Neural progenitor cell (in vitro differentiated cells): ENCODE measurements at places on chromosomes 1 and 21. TPM values are rescaled to one million over a fixed set of nuclear protein-coding genes. Genes with fewer than 3 reads are reported as not detected.

YBEY gene
- 42.2 and 47.3 TPM in 2 replicates for total RNA-seq

CCDC190 gene
- not detected in 2 replicates for total RNA-seq

SPAG17 gene
- 0.90 and 1.6 TPM in 2 replicates for total RNA-seq

GUCA2A gene
- not detected in 2 replicates for total RNA-seq

FMO3 gene
- not detected in 2 replicates for total RNA-seq

TEX38 gene
- not detected in 2 replicates for total RNA-seq

DNA sequence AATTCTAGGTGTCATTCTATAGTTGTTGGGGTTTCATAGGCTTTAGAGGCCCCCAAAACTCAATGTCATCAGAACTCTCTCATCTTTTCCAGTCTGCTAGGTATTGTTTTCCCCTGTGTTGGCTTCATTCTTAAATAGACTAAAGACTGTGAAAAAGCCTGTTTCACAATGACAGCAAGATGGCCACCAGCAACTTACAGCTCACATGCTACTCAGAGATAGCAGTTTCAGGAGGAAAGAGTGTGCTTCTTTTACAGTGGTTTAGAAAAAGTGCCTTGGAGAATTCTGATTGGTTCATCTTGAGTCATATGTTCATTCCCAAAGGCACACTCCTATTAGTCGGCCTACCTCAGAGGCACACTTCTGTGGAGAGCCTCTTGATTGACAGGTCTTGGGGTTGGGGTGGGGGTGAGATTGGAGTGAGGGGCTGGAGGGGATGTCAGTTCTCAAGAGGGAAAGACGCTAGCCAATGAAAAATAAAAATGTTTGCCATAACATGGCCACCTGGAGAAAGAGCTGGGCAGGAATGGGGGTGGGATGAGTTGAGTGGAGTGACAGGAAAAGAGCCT lies 8.5 kb downstream of the IL23R start:
- no peak for DNase-seq

- DNase-seq: peak; percentile 73
Observed at GRCh38 chr21:45478115-45478801, 64.0 kb downstream of the SLC19A1 start.

DNA sequence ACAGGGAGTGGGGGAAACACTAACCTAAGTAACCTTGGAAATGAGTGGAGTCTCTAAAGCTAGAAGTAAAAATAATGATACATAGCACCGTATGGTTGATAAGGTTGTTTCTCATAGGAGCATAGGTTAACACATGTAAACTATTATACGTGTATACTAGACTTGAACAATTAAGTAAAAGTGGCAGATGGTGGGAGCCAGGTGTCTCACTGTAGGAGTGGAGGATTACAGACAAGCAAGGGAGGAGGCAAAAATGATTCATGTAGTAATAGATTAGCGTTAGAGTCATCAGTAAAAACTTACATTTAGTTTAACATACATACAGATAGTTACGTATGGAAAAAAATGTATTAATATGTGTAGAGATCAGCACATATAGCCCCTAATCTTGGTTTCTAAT lies 138.4 kb upstream of the DSCAM start:
- no peak for DNase-seq

DNA sequence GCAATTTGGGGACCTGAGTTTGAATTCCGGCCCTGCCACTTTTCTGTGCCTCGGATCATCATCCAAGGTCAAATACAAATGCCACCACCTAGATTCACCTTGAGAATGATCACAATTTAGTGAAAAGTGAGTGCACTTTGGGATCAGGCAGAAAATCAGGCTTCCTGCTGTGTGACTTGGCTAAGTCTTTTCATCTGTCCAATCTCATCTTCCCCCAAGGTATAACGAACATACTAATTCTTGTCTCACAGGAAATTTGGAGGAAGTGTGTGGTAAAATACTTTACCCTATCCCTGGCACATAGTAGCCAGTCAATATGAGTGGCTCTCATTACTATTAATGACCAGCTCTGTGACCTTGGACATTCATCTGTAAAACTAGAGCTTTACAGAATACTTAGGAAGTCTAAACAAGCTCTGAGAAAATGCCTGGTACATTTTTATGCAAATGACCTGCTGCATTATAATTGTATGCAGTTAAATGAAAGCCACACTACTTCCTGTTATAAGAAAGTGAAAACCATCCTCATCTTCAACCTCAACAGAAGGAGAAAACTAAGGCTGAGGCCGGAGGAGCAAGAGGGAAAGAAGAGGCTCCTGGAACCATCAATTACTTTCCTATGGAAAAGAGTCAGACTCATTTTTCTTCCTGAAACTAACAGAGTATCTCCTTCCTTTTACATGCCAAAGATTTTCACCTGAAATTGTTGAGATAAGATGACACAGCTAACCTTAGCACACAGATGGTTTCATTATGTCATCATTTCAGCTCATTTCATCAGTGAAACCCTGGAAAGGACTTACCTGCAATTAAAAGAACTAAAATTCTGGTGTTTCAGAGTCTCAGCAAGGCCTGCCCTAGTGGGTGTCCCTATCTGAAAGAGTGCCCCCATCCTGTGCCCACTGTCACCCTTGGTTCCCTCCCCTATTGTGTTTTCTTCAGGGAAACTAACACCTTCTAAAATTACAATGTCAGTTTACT lies 32.6 kb upstream of the RGS8 start:
- DNase-seq: no peak

- no peak for DNase-seq
Observed at GRCh38 chr1:235087906-235088305, 40.7 kb downstream of the TOMM20 start.

GRCh38 chr1:119001181-119002027 lies 13.3 kb upstream of the TBX15 start:
- peak; percentile 36 for DNase-seq

- DNase-seq: no peak
Observed at GRCh38 chr1:119986007-119986497, 83.4 kb downstream of the NOTCH2 start.

GRCh38 chr1:88472714-88473113 lies 211.4 kb upstream of the PKN2 start:
- DNase-seq: no peak
